ENCODE measurements at places on chromosomes 2 and 18. TPM values are rescaled to one million over a fixed set of nuclear protein-coding genes. Genes with fewer than 3 reads are reported as not detected.
A peak's percentile ranks its signal among the peaks of the same experiment; 100 is the strongest.

The GPR155 gene
- total RNA-seq: 27.2 TPM

The KCNE4 gene
- not detected for total RNA-seq

The GALNT5 gene
- total RNA-seq: not detected

The CAPN14 gene
- total RNA-seq: 0.41 TPM

DNA sequence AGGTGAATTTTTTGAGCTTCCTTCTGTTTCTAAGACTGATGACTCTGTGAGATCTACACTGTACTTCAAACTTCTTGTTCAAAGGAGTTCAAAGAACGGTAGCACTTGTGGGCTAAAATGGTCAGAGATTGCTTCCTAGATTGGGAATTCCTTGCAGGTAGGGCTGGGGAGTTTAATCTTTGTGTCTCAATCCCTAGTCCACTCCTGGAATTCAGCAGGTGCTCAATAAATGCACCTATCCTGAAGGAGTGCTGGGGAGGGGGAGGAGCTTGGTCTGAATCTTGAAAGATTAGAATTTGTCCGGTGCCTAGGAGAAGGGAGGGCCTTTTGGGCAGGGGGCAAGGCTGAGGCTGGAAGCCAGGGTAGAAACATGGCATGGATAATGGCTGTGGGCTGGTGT is 34.6 kb downstream of the TMEM17 start:
- no peak overlapping the region for H3K4me3 ChIP-seq
- peaks cover 10% of the 10 kb centered on the region for H3K27me3 ChIP-seq
- H3K36me3 ChIP-seq: no peaks in the 10 kb centered on the region
- H3K27ac ChIP-seq: no peak overlapping the region

DNA sequence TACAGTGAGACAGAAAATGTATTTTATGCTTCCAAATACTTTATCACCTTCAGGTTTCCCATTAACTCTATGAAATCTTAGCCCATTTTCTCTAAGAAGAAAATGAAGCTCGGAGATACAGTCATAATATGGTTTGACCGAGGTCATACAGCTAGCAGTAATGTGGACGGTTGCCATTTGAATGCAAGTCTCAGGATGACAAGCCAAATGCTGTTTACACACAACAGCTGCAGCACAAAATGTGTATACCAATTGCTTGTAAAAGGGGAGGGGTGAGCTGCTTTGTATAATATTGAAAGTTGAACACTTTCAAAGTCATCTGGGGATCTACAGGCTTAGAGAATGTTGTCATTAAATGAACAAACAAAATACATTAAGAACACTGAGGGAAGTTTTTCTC is 93.8 kb upstream of the FSIP2 start:
- DNase-seq: no peak
- H3K4me1 ChIP-seq: no peaks in the 10 kb centered on the region
- H3K27me3 ChIP-seq: no peaks in the 10 kb centered on the region
- H3K4me3 ChIP-seq: no peak overlapping the region
- H3K36me3 ChIP-seq: no peaks in the 10 kb centered on the region

GRCh38 chr18:35890323-35890722 is 82.2 kb upstream of the RMP24 start:
- H3K27me3 ChIP-seq: peaks cover 3% of the 10 kb centered on the region
- no peak for DNase-seq
- no peak overlapping the region for H3K4me3 ChIP-seq
- no peak overlapping the region for H3K27ac ChIP-seq

GRCh38 chr2:168096158-168096557 is 151.2 kb downstream of the STK39 start:
- DNase-seq: no peak
- no peak overlapping the region for H3K4me3 ChIP-seq
- H3K36me3 ChIP-seq: peaks cover 10% of the 10 kb centered on the region

DNA sequence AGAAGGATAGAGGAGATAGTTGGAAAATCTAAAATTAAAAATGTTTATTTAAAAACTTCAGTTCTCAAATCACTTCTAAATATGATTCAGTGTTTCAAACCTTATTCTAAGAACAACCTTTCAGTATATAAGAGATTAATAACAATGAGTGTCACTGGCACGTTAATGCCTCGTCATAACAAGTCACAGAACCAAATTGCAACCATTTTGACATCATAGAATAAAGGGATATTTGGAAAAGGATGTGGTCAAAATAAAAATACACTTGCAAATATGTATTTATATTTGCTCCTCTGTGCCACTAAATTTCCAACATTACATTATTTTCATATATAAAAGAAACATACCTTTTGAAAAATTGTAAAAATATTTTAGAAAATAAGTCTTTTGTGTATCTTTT is 1090.6 kb downstream of the SUCLG1 start:
- no peaks in the 10 kb centered on the region for H3K36me3 ChIP-seq
- no peaks in the 10 kb centered on the region for H3K27me3 ChIP-seq
- no peak overlapping the region for H3K4me3 ChIP-seq
- no peak for DNase-seq
- no peak overlapping the region for H3K27ac ChIP-seq
- no peaks in the 10 kb centered on the region for H3K4me1 ChIP-seq

GRCh38 chr2:231288590-231288989 is 90.2 kb downstream of the ARMC9 start:
- H3K27me3 ChIP-seq: no peaks in the 10 kb centered on the region
- no peak for DNase-seq
- no peak overlapping the region for H3K27ac ChIP-seq
- H3K4me1 ChIP-seq: no peaks in the 10 kb centered on the region
- H3K4me3 ChIP-seq: no peak overlapping the region

GRCh38 chr2:219293736-219294231 is 14.6 kb downstream of the DNAJB2 start:
- no peak for DNase-seq
- peak overlapping the region; percentile 47 for H3K27ac ChIP-seq
- H3K4me1 ChIP-seq: peaks cover 44% of the 10 kb centered on the region

DNA sequence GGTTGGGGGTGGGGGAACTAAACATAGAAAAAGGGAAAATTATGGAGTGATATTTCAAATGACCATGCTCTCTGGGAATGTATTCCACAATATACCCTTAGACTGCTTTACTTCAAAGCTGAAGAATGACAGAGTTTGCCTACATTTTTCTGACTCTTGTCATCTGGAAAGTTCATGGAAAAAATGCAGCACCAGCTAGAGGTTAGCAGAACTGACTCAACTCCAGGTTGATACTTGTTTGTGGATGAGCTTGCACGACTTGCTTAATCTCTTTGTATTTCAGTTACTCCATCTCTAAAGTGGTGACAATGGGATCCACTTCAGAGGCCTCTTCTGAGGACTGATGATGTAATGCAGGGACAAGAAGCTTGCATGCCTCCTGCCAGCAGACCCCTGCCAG is 824.0 kb upstream of the ID2 start:
- DNase-seq: no peak
- H3K4me3 ChIP-seq: no peak overlapping the region
- no peaks in the 10 kb centered on the region for H3K27me3 ChIP-seq

DNA sequence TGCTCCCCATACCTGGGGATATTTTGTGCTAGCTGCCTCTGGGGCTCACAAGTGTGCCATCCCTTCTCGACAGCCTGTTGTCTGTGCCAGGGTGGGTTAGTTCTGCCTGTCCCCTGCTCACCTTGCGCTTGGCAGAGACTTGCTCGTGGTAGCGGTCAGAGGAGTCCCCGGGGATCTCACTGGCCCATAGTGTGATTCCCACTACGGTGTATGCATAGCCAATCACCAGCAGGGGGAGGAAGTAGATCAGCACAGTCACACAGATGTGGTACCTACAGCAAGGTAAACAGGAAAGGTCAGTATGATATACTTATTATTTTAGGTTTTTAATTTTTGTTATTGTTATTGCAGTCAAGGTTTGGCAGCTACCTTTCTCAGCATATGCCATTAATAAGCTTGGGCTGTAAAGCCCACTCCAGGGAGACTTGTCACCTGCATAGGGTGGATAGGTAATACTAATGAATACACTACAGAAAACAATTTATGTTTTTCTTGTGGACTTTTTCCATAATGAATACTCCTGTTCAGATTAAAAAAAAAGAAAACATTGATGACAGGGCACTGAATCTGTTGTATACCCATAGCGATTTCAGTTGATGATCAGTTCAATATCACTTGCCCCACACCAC is 95.2 kb downstream of the POLE4 start:
- H3K36me3 ChIP-seq: peaks cover 10% of the 10 kb centered on the region
- no peak overlapping the region for H3K4me3 ChIP-seq
- no peaks in the 10 kb centered on the region for H3K27me3 ChIP-seq

DNA sequence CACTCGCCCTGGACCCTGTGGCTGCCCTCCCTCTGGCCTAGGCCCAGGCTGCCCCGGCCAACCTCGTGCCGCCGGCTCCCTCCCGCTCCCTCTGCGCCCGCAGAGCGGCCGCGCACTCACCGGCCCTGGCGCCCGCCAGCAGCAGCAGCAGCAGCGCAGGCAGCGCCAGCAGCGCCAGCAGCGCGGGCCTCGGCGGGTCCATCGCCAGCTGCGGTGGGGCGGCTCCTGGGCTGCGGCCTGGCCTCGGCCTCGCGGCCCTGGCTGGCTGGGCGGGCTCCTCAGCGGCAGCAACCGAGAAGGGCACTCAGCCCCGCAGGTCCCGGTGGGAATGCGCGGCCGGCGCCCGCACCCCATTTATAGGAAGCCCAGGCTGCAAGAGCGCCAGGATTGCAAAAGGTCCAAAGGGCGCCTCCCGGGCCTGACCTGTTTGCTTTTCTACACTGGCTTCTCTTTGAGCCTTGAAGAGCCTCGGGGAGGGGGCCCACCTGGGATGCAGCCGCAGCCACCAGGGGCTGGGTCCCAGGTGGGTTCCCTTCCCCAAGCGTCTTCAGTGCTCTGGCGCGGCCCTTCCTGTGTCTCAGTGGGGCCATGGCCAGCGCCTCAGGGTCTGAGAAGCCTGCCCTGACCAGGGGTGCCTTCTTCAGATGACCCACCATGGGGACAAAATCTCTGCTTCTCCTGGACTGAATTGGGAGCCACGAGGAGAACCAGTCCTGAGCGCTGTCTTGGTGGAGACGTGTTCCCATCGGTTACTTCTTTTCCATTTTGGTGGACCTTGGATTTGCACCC is at the start of gene APOB:
Gene APOB (minus strand): TSS at position 330 of the 789 bp plus-strand sequence. CDS start 128 bp downstream, at position 202.
- H3K27me3 ChIP-seq: peaks cover 23% of the 10 kb centered on the region
- no peaks in the 10 kb centered on the region for H3K36me3 ChIP-seq
- no peak within 1 kb of the TSS for H3K27ac ChIP-seq
- H3K4me3 ChIP-seq: peak within 1 kb of the TSS; percentile 45

- no peak overlapping the region for H3K27ac ChIP-seq
- H3K36me3 ChIP-seq: no peaks in the 10 kb centered on the region
- no peak for DNase-seq
- peaks cover 8% of the 10 kb centered on the region for H3K27me3 ChIP-seq
- H3K4me1 ChIP-seq: no peaks in the 10 kb centered on the region
Measured at GRCh38 chr2:85162746-85163301, 29.6 kb downstream of the TCF7L1 start.

- H3K27ac ChIP-seq: no peak overlapping the region
- no peak for DNase-seq
- H3K27me3 ChIP-seq: peaks cover 6% of the 10 kb centered on the region
- no peaks in the 10 kb centered on the region for H3K36me3 ChIP-seq
- no peaks in the 10 kb centered on the region for H3K4me1 ChIP-seq
Measured at GRCh38 chr18:32478317-32478716, 7.6 kb upstream of the GAREM1 start.

DNA sequence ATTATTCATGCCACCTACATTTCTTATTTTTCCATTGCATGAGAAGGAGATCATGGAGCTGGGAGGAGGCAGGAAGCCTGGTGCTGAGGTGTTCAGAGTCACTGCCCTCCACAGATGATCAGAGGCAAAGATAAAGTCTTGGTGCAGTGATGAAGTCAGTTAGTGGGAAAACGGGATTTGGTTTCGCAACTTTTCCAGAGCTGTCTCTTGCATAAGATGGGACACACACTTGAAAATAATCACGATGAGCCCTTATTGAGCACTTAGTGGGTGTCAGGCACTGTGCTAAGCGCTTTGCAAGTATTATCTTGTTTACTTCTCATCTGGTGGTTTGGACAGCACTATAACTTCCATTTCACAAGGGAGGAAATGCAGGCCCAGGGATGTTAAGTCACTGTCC is 222.1 kb upstream of the SMAD2 start:
- H3K4me1 ChIP-seq: no peaks in the 10 kb centered on the region
- DNase-seq: no peak
- H3K27ac ChIP-seq: no peak overlapping the region
- no peak overlapping the region for H3K4me3 ChIP-seq
- peaks cover 7% of the 10 kb centered on the region for H3K27me3 ChIP-seq

DNA sequence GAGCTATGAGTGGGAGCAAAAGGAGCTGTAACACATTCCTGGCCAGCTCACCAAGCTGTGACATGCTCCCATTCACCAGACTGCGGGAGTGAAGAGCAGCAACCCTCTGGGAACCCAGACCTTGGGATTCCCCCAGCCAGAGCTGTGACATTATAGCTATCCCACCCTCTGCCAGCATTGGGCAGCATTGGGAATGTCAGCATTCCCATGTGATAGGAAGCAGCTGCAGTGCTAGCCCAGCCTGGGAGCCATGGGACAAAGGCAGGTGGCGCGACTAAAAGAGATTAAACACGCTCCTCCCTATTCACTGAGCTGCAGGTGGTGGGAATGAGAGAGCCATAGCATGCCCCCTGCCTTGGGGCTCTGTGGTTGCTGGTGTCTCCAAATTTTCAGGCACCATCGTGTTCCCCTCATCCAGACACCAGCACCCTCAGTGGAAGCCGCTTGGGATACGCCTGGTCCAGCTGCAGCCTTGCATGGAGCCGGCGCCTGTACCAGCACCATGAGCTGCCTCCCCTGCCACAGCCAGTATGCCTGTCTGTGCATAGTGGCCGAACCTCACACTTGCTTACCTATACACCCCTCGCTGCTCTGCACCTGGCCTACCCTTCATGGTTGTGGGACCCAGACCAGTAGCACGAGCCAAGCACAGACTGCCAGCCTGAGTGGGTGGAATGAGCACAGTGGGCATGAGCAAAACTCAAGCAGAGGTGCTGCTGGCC is 695.6 kb upstream of the GCFC2 start:
- no peaks in the 10 kb centered on the region for H3K27me3 ChIP-seq
- no peaks in the 10 kb centered on the region for H3K36me3 ChIP-seq
- no peak for DNase-seq
- no peaks in the 10 kb centered on the region for H3K4me1 ChIP-seq
- no peak overlapping the region for H3K4me3 ChIP-seq

Measured in naive thymus-derived CD8-positive, alpha-beta T cell (primary cell).